ENCODE measurements at places on chromosomes 6 and 20.

DNA sequence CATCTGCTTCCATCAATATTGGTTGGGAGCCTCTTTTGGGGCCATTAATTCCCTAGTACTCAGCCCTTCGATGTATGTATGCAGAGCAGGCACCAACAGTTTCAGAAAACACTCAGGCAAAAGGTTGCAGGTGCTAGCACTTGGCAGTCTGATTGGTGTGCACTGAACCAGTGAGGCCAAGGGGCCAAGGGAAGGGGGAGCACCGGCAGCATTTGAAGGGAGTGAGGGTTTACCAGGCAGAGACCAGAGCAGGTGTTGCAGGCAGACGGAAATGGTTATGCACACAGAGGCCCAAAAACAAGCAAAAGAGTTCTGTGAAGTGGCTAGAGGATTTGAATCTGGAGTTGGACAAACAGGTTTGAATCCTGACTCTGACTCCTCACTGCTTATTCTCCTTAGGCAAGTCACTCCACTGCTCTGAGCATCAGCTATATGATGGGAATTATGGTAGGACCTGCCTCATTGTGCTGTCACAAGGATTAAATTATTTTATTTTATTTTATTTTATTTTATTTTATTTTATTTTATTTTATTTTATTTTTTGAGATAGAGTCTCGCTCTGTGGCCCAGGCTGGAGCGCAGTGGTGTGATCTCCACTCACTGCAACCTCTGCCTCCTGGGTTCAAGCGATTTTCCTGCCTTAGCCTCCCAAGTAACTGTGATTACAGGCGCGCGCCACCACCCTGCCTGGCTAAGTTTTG is 58.1 kb upstream of the SHLD1 start:
- DNase-seq: no peak

DNA sequence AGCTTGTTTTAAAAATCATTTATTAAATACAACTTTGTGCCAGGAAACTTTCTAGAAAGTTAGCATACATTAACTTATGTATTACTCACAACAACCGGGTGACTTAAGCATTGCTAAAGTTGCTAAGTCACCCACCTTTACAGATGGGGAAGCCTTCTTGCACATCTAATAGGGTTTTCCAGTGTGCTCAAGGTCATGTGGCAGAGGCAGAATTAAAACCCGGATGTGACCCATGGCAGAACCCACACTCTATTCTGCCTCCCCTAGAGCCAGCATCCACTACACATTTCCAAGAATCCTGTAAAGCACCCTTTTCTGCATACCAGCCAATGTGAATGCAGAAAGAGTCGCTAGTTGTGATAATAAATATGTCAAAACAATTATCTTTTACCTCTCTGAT is 13.4 kb downstream of the LINC00237 start:
- no peak for DNase-seq

DNA sequence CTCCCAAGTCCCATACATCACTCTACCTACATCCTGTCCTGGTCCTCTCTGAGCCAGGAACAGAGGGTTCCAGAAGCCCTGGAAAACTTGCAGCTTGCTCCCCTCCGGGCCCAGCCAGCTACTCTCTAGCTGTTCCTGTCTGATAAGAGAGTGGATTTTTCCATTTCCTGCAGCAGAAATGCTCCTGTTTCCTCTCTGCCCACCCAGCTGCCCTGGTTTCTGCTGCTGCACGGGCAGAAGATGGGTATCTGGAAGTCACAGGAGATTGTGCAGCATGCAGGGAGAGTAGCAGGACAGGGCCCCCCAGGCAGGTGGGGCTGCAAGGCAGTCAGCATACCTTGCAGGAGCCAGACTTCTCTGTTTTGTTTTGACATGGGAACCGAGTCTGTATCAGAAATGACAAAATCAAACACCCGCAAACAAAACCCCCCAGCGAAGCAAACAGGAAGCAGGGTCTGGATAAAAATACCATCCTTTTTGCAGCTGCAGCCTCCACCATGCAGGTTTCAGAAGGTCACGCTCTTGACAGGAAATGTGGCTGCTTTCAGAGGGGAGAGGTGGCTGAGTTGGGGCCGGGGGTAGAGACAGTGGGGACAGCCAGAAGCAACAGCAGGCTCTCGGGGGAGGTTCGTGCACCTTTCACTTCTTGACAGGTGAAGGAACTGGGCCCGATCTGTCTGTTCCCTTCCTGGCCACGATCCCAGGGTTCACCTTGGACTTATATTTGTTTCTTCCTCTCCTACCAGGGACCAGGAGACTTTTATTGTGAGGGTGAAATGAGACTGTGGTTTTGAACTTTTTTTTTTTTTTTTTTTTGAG is 50.8 kb upstream of the FAM83D start:
- DNase-seq: no peak

GRCh38 chr6:75657327-75657726 is 55.6 kb downstream of the SENP6 start:
- DNase-seq: no peak

- no peak for DNase-seq
Observed at GRCh38 chr20:20148779-20149178, 96.4 kb downstream of the CFAP61 start.

- no peak for DNase-seq
Observed at GRCh38 chr6:32214126-32214525, 9.7 kb downstream of the NOTCH4 start.

- DNase-seq: no peak
Observed at GRCh38 chr20:10683537-10683936, 9.7 kb upstream of the JAG1 start.

DNA sequence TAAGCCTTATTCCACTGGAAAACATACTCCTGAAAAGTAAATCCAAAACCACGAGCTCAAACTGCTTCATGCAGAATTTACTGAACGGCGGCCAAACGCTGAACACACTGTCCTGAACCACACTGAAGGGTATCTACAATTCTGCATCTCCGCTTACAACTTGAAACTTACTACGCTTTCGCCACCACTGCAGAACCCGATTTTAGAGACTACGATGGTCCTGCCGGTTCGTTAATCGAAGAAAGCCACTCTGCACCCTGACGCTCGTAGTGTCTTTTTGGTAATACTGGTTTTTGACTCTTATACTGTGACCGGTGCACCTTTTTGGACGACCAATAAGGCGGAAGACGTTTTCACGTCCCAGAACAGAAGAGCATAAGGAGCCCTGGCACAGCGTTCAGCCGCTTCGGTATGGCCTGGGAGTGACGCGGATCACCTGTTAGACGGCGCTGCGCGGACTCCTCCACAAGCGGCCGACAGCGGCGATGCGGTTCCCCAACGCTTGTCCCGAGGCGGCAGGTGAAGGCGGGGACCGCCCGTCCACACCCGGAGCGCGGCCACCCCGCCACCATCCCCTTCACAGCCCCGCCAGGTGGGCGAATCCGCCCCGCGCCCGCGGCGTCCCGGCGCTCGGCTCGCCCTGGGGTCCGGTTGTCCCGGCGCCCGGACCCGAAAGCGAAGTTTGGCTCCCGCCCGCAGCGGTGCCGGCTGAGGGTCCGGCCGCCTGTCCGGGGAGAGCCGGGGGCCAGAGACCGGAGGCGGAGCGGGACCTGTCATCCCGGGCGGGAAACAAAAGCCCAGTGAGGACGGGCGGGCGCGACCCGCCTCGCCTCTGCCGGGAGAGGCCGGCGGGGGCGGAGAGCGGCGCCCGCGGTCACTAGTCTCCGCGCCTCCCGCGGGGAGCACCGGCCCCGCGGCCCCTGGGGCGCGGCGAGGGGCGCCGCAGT is 784 bp downstream of the FKBP5 start:
- DNase-seq: peak; percentile 26

DNA sequence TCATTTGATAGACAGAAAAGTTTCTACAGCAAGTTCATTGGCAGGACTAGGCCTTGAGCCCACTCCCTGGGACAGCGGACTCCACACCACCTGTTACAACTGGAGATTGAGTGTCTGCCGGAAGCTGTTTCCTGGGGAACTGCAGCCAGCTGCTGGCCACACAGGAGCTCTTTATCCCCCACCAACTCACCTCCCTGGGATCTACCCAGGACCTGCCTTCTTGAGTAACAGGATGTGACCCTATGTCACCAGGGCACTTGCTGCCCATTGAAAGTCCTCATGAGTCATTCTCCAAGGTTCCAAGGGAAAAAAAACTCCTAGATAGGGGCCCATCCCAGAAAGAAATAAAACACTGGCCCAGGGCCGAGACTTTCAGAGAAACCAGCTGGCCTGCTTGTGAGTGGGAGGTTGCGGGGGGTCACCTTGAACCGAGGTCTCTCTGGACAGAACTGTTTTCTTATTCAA is 37.4 kb upstream of the SLC9A8 start:
- peak; percentile 41 for DNase-seq

- no peak for DNase-seq
Observed at GRCh38 chr6:144285548-144285797, 338 bp downstream of the UTRN start.

- no peak for DNase-seq
Observed at GRCh38 chr20:51584116-51584515, 41.6 kb upstream of the NFATC2 start.

GRCh38 chr6:161138543-161139303 is 135.1 kb downstream of the AGPAT4 start:
- DNase-seq: no peak

DNA sequence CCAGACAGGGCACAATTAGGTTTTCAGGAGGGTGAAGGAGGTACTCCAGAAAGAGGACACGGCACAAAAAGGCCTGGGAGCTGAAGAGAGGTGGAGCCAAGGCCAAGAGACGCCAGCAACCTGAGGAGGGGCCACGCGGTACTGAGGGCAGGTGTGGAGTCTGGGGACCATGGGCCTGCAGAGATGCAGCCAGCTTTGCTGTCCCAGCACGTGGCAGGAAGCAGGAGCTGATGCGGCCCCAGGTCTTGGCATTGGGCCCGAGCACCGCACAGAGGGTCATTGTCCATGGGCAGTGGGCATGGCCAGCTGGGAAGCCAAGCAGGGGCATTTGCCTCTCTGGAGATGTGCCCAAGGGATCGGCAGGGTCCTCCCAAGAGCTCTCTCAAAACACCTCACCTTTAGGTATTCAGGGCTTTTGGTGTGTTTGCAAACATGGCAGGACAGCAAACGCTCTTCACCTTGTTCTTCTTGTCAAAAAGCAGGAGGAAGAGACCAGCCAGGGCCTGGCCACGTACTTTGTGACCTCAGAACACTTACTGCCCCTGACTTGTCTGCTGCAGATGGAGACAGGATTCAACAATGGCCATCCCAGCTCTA is 1.4 kb upstream of the BPIFB1 start:
- DNase-seq: no peak

DNA sequence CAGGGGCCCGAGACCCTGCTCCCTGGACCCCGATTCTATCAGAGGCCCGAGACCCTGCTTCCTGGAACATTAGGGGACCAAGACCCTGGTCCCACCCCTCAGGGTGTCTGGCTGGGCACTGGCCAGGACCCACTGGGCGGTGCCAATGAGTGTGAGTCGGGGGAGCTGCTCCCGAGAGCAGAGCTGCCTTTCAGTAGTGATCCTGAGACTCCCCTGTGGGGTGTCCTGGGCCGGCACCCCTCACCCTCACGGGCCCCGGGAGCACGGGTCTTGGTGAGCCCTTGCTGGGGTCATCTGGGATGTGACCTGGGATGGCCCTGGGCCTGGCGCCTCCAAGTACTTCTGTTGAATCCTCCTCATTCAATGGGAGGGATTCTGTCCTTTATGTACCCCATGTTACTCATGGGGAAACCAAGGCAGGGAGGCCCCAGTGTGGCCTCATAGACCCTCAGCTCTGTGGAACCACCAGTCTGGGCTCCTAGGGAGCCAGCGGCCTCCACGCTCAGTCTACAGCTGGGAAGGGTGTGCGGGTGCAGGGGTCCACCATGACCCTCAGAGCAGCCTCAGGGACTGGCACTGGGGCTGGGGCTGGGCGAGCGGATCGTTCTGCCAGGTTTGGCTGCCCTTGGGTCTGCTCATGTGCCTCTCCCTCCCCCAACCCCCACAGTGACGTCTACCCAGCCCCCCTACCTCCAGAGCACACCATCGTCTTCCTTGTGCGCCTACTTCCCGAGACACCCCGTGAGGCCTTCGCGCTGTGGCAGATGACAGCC is 25.6 kb downstream of the COL20A1 start:
- DNase-seq: no peak

GRCh38 chr6:135189344-135189743 is 8.2 kb downstream of the MYB start:
- DNase-seq: no peak

DNA sequence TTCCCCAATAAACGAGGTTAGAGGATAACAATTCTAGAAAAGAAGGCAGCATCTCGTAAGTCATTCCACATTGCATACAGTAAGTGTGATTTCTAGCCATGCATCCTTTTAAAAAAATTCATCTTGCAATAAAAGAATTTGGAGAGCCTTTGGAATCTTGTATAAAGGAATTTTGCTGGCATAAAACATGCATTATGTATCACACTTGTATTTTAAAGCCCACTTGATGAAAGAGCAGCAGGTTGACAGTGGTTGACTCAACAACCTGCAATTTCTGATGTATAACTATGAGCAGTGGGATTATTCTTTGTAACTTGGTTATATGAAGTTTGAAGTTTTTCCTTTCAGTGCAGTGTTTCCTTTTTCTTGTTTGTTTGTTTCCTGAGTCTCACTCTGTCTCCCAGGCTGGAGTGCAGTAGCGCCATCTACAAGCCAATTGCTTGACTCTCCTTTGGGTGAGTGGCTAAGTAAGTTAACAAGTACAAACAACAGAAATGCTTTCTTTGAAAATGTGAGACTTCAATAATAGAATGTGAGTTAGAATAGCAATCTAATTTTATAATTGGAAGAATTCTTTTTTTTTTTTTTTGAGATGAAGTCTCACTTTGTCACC is 39.9 kb downstream of the JARID2 start:
- peak; percentile 49 for DNase-seq

- peak; percentile 3 for DNase-seq
Observed at GRCh38 chr6:151488226-151488625, 5.6 kb upstream of the CCDC170 start.

DNA sequence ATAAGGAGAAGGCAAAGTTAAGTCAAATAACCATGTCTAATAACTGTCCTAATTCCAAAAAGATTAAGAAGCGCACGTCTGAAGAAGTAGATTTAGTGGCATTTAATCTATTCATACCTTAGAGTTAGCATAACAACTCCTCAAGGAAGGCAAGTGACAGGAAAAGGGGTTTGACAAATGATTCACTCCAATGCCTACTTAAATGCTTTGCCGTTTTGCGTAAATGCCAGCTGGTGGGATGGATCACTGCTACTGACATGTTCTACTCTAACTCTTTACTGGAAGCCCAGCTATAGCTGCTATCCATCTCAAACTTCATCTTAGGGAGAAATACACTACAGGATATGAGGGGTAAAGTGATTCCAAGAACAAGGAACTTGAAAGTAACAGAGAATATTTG is 347.3 kb upstream of the RUNX2 start:
- DNase-seq: no peak

DNA sequence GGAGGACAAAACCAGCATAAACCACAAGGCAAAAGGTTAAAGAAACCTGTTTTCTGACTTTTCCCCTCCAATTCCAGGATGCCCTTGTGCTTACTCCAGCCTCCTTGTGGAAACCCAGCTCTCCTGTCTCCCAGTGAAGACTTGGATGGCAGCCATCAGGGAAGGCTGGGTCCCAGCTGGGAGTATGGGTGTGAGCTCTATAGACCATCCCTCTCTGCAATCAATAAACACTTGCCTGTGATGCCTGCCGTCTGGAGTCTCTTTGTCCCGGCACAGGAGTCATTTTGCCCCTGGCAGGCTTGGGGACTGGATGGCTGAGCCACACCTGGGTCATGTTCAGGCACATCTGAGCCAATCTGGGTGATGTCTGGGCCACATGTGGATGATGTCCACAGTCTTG is 26.6 kb downstream of the BPIFB1 start:
- DNase-seq: no peak

GRCh38 chr20:7195704-7196103 is 428.2 kb downstream of the BMP2 start:
- DNase-seq: peak; percentile 81

Measured in fibroblast of skin of right quadriceps (primary cell).